ENCODE measurements at places on chromosomes 1 and 21.

- DNase-seq = no peak
These were observed 173.1 kb upstream of the GALNT2 start for GRCh38 chr1:229893762-229894444.

- no peak for DNase-seq
These were observed 77.1 kb upstream of the HOOK1 start for GRCh38 chr1:59737638-59738037.

- no peak for DNase-seq
These were observed 24.8 kb upstream of the PSEN2 start for GRCh38 chr1:226845624-226846023.

DNA sequence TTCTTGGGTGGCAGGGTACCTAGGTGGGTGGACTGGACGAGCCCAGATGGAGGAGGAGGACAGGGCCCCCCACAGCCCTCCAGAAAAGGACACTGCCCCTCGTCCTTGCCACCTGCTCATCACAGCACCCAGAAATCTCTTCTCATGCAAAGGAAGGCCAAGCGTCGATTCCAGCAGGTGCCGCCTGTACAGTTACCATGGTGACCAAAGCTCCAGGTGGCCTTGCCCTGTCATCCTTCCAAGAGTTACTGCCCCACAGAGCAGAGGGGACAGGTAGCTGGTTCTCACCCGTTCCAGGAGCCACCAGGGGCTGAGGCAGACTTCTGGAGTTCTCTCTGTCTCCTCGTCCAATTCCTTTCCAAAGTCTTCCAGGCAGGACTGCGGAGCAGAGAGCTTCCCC is 119.9 kb upstream of the VAMP3 start:
- DNase-seq = no peak

DNA sequence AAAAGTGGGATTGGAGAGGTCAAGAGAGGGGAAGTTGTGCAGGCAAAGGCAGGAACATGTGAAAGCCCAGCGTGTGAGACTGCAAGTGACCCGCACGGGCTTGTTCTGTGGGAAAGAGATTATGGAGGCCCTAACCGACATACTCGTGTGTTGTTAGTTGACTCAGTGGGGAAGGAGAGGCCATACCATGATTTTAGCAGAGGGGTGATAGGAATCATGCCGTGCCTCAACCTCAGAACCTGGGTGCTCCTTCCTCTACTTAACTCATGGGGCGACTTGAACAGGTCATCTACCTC is 19.3 kb downstream of the PGLYRP3 start:
- no peak for DNase-seq

DNA sequence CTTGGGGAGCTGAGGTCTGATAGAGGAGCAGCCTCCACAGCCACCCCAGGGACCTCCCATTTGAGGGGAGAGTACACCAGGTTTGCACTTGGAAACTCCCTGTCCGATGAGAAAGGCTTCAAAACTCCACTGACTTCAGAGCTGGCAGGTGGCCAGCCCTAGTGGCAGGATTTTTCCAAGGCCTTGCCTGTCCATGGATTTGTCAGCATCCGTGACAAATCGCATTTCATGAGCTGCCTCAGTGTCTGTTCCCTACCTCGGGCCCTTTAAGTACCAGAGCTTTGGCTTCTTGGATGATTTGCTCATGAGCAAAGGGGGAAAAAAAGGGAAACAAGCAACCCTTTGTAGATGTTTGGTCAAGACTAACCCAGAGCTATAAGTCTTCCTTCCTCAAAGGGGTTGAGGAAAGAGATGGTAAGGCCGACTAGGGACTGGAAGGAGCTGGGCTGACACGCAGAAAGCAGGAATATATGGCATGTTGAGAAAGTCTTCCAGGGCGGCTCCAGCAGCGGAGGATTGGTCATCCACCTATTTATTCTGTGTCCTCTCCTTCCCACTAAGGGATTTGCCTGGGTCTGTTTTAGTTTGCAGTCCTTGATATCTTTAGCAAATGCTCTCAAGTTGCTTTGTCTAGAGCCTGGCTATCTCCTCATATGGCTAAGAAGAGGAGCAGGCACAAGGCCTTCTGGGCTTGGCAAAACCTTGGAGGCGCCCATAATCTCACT is 2.7 kb upstream of the HSPG2 start:
- DNase-seq = peak; percentile 74

DNA sequence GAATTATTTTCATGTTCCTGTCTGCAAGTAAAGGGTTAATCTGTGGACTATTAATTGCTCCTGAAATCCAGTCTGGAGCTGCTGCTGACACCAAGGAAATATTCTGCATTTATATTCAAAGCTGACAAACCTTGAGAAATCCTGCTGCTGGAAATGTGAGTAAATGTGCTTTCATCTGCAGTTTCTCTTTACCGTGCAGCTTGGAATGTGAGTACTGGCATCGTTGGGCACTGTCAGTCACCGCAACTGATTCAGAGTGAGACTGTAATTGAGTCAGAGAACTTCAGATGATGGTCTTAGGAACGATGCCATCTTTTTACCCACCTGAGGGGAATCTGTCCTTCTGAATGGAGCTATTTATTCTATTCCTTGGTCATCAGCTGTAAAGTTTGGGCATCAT is 420.6 kb downstream of the SIPA1L2 start:
- DNase-seq = no peak

GRCh38 chr1:8408151-8408839 is 90.4 kb downstream of the SLC45A1 start:
- DNase-seq = no peak

GRCh38 chr1:235867903-235868469 is 1.3 kb upstream of the LYST start:
- DNase-seq = peak; percentile 40

- DNase-seq = no peak
These were observed 56.4 kb downstream of the ETS2 start for GRCh38 chr21:38861989-38862683.

- no peak for DNase-seq
These were observed 44.4 kb downstream of the ABCD3 start for GRCh38 chr1:94462606-94463005.

GRCh38 chr1:156481527-156481926 is 19.0 kb downstream of the MEF2D start:
- DNase-seq = no peak

GRCh38 chr21:15164678-15165303 is 100.0 kb upstream of the NRIP1 start:
- DNase-seq = no peak

DNA sequence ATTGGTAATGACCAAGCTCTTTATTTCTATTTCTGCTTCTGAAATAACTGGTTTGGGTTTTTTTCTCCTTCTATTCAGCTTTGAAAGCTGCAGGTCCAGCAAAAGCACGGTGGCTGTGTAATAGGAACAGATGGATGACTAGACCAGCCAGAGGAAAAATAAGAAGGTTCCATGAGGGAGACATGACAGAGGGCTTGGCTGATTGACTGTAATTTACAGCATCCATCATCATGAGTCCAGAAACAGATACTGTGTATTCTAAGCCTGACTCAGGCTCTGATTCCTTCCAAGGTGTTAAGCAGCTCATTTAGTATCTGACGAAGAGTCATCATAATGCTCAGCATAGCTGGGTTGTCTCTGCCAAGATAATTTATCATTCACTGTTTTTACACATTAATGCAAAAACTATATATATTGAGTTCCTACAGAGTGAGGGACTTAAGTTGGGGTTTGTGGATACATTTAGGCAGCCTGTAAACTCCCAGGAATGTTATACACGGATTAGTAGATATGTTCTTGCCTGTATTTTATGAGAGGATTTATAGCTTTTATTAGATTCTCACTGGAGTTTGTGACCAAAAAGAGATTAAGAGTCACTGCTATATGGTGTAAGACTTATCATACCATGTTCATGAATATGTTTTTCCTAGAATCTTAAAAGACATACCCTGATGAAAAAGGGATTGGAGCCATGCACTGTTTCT is 72.6 kb downstream of the SGIP1 start:
- DNase-seq = no peak

GRCh38 chr1:238861342-238862066 is 524.9 kb upstream of the CHRM3 start:
- no peak for DNase-seq

- DNase-seq = no peak
These were observed 2.3 kb downstream of the PCNT start for GRCh38 chr21:46326110-46326703.

GRCh38 chr1:222546548-222547259 is 1.2 kb downstream of the HHIPL2 start:
- no peak for DNase-seq

DNA sequence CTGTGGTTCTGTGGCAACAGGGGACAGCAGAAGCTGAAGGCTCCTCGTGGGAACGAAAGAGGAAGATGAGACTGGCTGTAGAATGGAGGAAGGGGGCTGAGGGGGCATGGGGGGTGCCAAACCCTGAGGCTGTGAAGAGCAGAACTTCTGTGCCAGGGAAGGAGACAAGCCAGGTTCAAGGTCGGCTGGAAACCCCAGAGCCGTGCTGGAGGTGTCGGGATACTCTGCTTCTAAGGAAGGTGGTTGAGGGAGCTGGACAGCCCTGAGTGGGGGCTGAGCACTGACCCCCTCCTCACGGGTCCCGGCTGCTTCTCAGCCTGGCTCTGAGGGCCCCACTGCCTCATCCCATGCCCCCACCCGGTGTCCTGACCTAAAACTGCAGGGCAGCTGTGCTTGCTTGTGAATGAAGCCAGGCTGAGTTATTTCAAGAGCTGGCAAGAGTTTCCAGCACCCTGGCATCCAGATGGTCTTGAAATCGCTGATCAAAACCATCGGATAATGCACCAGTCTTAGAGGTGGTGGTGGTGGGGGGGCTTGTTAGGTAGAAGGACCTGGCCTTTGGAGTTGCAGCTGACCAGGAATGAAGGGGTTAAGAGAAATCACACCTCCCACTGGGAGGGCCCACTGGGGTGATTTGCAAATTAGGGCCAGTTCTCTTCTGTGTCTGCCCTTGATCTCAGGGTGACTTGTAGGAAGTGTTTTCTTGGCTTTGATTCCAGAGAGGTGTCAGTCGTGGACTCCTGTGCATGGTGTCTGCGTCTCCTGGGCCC is 218.9 kb upstream of the C1orf174 start:
- DNase-seq = no peak

DNA sequence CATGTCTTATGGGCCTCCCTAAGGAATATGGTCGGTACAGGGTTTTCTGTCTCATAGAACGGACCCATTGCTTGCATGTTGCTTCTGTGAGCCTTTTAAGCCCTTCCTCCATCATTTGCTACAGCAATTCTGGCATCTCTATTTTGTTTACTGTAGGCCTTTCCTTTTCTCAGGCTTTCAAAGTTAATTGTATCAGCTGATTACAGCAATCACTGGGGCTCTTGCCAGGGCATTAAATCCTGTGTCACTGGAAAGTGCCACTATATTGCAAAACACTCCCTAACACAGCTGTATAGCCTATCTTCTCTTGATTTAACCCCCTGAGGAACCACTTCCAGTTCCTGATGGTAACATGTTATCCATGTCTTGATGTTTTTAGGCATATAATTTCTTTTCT is 156.5 kb downstream of the PDE4B start:
- no peak for DNase-seq

GRCh38 chr1:2086446-2087078 is 36.4 kb downstream of the PRKCZ start:
- no peak for DNase-seq

- no peak for DNase-seq
These were observed 643 bp downstream of the NRAS start for GRCh38 chr1:114715952-114716303.

DNA sequence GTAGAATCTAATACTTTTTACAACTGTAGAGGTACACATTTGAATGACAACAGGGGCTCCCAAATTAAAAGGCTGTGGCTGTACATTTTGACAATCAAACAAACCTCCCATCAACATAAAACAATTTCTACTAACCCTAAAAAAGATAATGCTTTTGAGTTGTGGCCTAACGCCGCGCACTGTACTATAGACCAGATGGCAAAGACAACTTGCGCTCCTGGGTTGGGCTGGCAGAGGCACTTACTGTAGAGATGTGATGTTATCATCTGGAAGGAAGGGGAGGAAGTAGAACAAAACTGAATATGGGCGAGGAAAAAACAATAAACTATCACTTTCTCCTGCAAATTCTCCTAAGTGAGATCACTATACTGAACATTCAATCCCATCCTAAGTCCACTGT is 26.1 kb downstream of the SPRTN start:
- no peak for DNase-seq

GRCh38 chr1:240732390-240732789 is 120.4 kb upstream of the GREM2 start:
- DNase-seq = no peak
